ENCODE measurements at places on chromosomes 1 and 21.

- no peak for DNase-seq
These were observed 41.2 kb upstream of the TDRD10 start for GRCh38 chr1:154460695-154461260.

- DNase-seq = no peak
These were observed 59.2 kb upstream of the ACTRT2 start for GRCh38 chr1:2962061-2962460.

DNA sequence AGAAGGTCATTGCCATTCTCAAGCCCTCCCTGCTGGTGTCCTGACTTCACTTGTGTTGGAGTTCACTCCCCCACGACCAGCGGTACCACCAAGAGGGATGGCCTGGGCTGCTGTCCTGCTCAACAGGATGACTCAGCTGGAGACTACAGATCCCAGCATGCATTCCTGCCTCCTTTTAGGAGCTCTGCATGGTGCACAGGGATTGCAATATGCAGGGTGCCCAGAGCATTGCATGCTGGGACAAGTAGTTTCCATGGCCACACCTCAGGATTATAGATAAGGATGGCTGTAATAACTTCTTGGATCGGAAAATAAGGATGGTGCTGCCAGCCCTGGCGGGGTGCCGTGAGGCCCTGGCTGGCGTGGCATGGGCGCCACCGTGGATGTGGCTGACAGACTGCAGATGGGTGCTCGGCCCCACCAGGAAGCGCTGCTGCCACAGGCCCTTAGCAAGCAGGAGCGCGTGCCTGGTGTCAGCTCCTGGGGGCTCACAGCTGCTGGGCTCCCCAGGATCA is 150.0 kb downstream of the CASZ1 start:
- no peak for DNase-seq

GRCh38 chr21:45331531-45332147 is 43.9 kb upstream of the POFUT2 start:
- no peak for DNase-seq

DNA sequence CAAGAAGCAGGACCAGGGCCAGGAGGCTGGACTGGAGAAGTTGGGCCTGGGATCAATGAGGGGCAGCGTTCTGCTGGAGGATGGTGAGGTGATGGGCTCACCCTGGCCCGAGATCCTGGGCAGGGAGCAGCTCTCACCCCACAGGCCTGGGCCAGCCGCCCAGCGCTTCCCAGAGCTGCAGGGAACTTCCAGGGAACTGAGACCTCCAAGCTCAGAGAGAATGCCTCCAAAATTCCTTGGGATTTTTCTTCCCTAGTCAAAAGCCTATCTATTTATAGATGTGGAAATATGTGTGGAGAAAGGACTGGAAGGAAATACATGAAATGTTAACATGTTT is 121.2 kb downstream of the SPSB1 start:
- no peak for DNase-seq

- DNase-seq = no peak
These were observed 14.4 kb downstream of the CXADR start for GRCh38 chr21:17527240-17527639.

DNA sequence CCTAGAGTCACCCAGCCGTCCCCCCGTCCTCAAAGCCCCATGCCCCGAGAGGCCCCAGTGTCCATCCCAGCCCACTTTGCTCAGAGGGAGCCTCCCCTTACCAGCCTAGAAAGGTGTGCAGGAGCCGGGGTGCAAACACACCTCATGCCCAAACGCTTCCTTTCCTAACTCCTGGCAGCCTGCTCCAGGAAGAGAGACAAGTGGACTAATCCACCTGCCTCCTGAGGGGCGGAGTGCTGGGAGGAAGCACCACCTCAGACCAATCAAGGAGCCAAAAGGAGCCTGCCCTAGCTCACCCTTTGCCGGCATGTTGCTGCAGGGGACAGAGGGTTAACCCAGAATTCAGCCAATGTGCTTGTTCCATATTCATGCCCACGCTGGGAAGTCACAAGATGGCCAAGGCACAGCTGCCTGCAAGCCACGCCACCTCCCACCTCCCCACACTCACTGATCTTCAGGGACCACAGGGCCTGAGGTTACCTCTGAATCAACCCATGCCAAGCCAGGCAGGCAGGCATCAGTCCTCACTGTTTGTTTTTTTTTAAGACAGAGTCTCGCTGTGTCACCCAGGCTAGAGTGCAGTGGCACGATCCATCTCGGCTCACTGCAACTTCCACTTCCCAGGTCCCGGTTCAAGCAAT is 27.8 kb downstream of the PLEKHA6 start:
- DNase-seq = no peak

- DNase-seq = no peak
These were observed 534.5 kb downstream of the PTPRC start for GRCh38 chr1:199173356-199173755.

- no peak for DNase-seq
These were observed 149.1 kb downstream of the GREM2 start for GRCh38 chr1:240462766-240463395.

DNA sequence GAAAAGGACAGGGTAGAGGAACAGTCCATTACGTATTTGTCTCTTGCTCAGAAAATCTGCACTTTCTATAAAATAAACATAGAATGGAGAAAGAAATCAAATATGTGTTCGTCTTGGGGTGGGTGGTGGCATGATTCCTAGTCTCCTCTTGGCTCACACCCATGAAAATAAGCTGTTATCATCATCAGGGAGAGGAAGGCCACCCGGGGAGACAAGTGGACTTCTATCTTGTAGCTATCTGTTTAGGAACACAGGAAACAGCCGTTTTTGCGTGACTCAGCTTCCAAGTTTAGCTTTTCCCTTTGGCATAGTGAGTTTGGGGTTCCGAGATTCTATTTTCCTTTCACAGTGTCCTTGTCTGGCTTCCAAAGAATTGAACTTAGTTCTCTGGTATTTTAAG is 622.3 kb downstream of the PTPRU start:
- DNase-seq = no peak
